ENCODE measurements at places on chromosomes 7 and 10. TPM values are rescaled to one million over a fixed set of nuclear protein-coding genes. Genes with fewer than 3 reads are reported as not detected.

GRCh38 chr10:48940958-48941357, 1.3 kb upstream of the LRRC18 start:
- H3K4me3 ChIP-seq = no peak overlapping the region
- no peaks in the 10 kb centered on the region for H3K27me3 ChIP-seq
- H3K4me1 ChIP-seq = no peaks in the 10 kb centered on the region
- H3K36me3 ChIP-seq = no peaks in the 10 kb centered on the region

DNA sequence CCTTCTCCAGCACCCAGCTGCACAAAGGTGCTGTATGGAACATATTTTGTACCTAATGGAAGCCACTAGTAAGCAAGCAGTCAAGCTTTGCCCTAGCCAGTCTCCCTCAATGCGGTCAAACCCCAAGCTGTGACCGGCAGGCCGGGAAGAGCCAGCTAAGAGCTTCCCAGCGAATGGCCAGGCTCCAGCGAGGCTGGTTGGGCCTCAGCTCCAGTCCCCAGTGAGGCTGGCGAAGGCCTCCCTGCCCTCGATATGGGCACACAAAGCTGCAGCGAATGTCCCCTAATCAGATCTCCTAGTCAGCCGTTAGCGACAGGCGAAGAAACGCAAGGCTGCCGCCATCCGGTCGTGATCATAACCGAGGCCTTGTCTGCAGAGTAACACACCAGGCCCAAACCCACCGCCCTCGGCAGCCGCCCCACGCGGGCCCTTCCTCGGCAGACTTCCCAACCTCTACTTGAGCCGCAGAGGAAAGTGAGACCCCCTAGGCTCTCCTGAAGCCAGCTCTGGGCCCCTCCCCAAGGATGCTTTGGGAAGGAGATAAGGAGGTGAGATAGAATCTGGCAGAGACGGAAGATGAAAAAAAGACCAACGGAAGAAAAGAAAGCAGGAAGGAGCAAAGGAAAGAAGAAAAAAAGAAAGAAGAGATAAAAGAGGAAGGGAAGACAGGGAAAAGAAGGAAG, 3.1 kb upstream of the HOXA9 start:
- peaks cover 30% of the 10 kb centered on the region for H3K4me1 ChIP-seq
- H3K36me3 ChIP-seq = no peaks in the 10 kb centered on the region
- no peak overlapping the region for H3K27ac ChIP-seq
- peaks cover 89% of the 10 kb centered on the region for H3K27me3 ChIP-seq
- H3K4me3 ChIP-seq = no peak overlapping the region
- DNase-seq = no peak

Gene TMEM139
- 2.7 TPM for total RNA-seq

GRCh38 chr10:77318739-77319138, 318.9 kb downstream of the KCNMA1 start:
- no peaks in the 10 kb centered on the region for H3K27me3 ChIP-seq
- H3K4me1 ChIP-seq = no peaks in the 10 kb centered on the region
- H3K36me3 ChIP-seq = no peaks in the 10 kb centered on the region
- H3K27ac ChIP-seq = no peak overlapping the region
- H3K4me3 ChIP-seq = no peak overlapping the region
- DNase-seq = no peak

DNA sequence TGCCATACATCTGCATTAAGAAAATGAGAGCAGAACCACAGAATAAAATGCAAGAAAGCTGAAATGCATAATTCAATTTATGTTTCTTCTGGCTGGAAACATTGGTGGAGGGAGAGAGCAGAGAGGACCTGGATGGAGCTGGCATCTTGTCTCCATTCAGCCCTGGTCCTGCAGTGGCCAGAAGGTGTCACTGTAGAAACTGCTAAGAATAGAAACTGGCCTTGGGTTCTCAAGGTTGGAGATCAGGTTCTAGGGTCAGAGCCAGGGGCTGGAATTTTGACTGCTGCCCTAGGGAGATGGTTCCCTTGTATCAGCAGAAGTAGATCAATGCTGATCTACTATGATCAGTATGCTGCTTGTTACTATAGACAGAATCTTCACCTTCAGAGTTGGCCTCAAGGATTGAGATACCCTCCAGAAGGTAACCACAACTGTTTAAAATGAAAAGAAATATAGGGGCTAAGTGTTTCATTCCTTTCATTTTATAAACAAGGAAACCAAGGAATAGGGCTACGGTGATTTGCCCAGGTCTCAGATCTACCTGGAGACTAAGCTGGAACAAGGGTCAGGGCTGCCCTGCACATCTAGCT, 13.1 kb downstream of the TAS2R41 start:
- peaks cover 28% of the 10 kb centered on the region for H3K4me1 ChIP-seq
- H3K36me3 ChIP-seq = peaks cover 6% of the 10 kb centered on the region
- no peak for DNase-seq
- H3K27ac ChIP-seq = no peak overlapping the region
- no peaks in the 10 kb centered on the region for H3K27me3 ChIP-seq

DNA sequence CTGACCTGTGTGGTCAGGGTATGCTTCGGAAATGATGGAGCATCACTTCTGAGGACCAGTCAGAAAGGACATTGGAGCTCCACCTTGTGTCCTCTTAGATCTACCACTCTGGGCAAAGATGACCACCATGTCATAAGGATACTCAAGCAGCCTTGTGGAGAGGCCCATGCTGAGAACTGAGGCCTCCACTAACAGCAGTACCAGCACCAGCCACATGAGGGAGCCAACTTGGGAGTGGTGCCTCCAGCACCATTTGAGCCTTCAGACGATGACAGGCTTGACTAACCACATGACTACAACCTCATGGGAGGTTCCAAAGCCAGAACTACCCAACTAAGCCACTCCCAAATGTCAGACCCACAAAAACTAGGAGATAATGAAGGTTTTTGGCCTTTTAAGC, 116.0 kb downstream of the NPTX2 start:
- H3K36me3 ChIP-seq = no peaks in the 10 kb centered on the region
- H3K27me3 ChIP-seq = peaks cover 4% of the 10 kb centered on the region
- H3K4me1 ChIP-seq = no peaks in the 10 kb centered on the region

DNA sequence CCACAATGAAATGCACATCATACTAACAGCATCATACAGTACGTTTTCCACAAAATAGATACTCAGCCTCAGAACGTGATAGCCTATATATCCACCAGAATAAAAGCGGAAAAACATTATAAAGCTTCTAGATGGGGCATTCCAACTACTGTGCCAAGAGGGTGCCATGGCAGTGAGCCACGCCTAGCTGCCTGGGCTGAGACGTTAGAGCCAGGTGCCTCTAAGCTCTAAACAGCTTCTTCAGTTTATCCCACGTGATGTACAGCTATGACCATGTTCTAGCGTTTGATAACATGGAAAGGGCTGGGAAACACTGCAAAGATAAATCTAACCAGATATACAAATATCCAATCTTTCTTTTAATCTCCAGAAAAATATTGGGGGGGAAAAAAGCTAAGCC, 17.8 kb downstream of the USP6NL start:
- H3K4me1 ChIP-seq = peaks cover 11% of the 10 kb centered on the region
- H3K36me3 ChIP-seq = peaks cover 2% of the 10 kb centered on the region
- no peaks in the 10 kb centered on the region for H3K27me3 ChIP-seq

Gene CHAT
- not detected for total RNA-seq

Gene PYROXD2
- 2.8 TPM for total RNA-seq
